ENCODE measurements at places on chromosomes 5 and 9. TPM values are rescaled to one million over a fixed set of nuclear protein-coding genes. Genes with fewer than 3 reads are reported as not detected.

DNA sequence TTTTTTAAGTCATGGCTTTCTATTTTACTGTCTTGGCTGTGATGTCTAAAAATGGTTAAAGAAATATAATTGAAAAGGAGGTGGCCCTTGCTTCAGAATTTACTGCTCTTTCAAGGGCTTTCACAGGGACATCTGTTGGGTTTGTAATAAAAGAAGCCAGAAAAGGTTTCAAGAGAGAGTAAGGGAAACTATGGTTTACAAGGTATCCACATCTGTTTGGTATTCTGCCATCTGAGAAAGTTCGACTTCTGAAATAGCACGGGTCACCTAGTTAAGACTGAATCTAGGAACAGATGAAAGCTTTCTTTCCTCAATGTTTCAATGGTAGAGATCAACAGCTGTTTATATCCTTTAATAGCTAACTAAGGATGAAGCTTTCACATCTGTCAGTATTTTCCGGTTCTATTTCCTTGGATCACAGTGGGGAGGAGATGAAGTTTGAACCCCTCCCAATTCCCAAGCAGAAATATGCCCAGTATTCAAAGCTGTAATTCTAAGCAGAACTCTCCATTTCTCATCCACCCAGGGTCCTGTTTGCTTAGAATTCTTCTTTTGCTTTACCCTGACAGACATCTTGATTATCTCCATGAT is 72.8 kb upstream of the IFNK start:
- peaks cover 3% of the 10 kb centered on the region for H3K36me3 ChIP-seq
- no peak overlapping the region for H3K4me3 ChIP-seq
- no peak overlapping the region for H3K27ac ChIP-seq
- no peaks in the 10 kb centered on the region for H3K27me3 ChIP-seq
- peaks cover 4% of the 10 kb centered on the region for H3K4me1 ChIP-seq

- H3K27ac ChIP-seq = no peak overlapping the region
- H3K36me3 ChIP-seq = no peaks in the 10 kb centered on the region
- no peak for DNase-seq
- no peak overlapping the region for H3K4me3 ChIP-seq
- peaks cover 20% of the 10 kb centered on the region for H3K27me3 ChIP-seq
- H3K4me1 ChIP-seq = peaks cover 5% of the 10 kb centered on the region
Observed at GRCh38 chr5:1441166-1441865, 3.9 kb downstream of the SLC6A3 start.

DNA sequence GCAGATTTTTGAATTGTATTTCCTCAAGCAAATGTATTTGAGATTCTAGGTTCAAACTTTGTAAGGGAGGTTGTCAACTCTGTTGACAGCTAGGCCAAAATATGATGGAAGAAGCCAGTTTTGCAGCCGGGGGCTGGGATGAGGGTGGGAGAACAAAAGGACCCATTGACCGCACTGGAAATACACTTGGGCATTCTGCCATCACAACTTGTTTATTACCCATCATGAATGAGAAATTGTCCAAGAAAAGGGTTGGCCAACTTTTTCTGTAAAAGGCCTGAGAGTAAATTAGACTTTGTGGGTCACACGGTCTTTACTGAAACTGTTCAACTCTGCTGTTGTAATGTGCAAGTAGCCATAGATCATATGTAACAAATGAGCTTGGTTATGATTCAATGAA is 221.3 kb upstream of the KLF9 start:
- no peak for DNase-seq
- H3K4me1 ChIP-seq = no peaks in the 10 kb centered on the region
- H3K27me3 ChIP-seq = no peaks in the 10 kb centered on the region
- H3K36me3 ChIP-seq = no peaks in the 10 kb centered on the region

DNA sequence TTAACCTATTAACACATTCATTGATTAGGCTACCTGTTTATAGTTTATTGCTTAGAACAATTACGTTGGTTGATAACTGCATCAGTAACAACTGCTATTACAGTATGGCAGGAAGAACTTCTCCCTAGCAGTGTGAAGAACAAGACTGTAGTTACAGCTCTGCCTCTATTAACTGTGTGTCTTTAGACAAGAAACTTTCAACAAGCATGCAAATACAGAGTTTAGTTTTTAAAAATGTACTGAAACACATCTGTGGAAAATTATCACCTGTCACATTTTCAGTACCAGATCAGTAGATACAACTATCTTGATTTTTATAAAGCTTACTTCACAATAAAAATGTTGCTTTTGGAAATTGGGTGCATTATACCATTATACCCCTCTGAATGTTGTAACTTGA is 22.2 kb downstream of the ELL2 start:
- H3K4me3 ChIP-seq = no peak overlapping the region
- no peak overlapping the region for H3K27ac ChIP-seq
- H3K36me3 ChIP-seq = no peaks in the 10 kb centered on the region
- no peaks in the 10 kb centered on the region for H3K4me1 ChIP-seq

- DNase-seq = no peak
- no peaks in the 10 kb centered on the region for H3K36me3 ChIP-seq
- no peaks in the 10 kb centered on the region for H3K4me1 ChIP-seq
- no peaks in the 10 kb centered on the region for H3K27me3 ChIP-seq
- no peak overlapping the region for H3K27ac ChIP-seq
Observed at GRCh38 chr5:6976971-6977370, 263.7 kb downstream of the TENT4A start.

DNA sequence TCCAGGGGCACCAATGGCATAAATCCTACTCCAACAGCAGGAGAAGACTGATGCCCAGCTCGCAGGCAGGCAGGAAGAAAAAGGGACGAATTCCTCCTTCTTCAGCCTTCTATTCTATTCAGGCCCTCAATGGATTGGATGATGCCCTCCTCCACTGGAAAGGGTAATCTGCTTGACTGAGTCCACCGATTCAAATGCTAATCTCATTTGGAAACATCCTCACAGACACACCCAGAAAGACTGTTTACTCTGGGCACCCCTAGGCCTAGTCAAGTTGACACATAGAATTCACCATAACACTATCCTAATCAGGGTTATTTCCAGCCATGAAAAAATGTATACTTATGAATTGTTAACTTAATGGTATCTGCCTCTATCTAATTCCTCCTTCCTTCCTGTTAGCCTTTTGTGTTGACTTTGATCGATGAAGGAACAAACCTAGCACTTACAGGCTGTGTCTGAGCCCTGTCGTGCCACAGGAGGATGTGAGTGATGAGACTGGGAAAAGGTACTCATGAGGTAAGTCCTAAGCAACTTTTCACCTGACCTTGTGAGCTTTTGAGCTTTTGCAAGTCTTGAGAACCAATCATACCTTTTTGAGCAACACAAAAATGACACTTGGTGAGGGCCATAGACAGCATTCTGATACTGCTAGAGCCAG is 36.5 kb downstream of the FOXD1 start:
- no peaks in the 10 kb centered on the region for H3K36me3 ChIP-seq
- no peak overlapping the region for H3K4me3 ChIP-seq
- no peak overlapping the region for H3K27ac ChIP-seq
- DNase-seq = no peak
- no peaks in the 10 kb centered on the region for H3K4me1 ChIP-seq

Gene PCDHGA10
- total RNA-seq = 5.1 TPM

Gene HRCT1
- total RNA-seq = 51.2 TPM

GRCh38 chr9:95283673-95284072 is 33.8 kb downstream of the FANCC start:
- H3K4me1 ChIP-seq = no peaks in the 10 kb centered on the region
- H3K4me3 ChIP-seq = no peak overlapping the region
- no peak for DNase-seq
- peak overlapping the region; percentile 63 for H3K27ac ChIP-seq
- no peaks in the 10 kb centered on the region for H3K27me3 ChIP-seq
- no peaks in the 10 kb centered on the region for H3K36me3 ChIP-seq

DNA sequence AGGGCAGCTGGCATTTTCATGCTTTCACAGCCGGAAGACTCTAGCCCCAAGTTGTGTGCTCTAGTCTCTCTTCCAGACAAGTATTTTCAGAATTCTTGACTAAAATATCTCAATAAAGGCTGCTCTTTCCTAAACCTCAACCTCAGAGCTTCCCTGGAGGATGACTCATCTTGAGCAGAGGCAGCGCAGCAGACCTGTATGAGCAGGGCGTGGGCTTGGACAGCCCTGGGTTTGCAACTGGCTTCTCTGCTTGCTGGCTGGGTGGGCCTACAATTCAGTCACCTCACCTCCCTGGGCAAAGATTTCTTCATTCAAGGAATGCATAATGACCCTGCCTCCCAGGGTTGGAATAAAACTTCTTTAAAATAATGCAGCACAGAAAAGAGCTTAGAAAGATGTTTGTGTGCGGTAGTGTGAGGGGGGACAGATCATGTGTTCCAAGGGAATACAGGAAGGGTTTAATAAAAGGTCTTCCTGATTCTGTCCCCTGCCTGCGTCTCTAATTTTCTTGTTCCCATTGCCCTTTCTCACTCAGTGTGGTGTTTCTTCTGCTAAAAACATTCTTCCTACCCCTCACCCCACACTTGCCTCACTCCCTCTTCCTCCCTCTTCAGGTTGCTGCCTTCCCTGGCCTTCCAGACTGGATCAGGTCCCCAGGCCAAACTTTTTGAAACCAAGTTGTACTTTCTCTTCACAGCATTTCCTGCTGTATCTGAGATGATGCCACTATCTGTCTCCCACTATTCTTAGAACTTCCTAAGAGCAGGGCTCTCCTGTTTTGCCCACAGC is 39.4 kb upstream of the MAP1B start:
- DNase-seq = no peak
- no peak overlapping the region for H3K27ac ChIP-seq
- no peak overlapping the region for H3K4me3 ChIP-seq

DNA sequence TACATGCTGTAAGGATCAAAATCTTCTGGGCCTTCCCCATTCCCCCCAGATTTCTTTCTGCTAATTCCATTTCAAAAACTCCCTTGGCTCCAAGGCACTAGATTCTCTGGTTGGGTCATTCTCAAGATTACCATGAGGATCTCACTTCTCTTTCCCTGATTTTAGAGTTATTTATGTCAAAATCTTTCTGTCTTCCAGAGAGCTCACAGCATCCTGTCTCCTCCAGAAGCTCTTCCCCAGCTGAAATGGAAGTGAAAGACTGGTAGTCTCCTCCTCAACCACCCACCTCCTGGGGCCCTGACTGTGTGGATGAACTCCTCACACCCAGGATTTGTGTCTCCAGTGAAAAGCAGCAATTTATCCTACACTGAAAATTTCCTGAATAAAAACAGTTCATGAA is 11.9 kb upstream of the ZNF366 start:
- H3K4me3 ChIP-seq = no peak overlapping the region
- no peak overlapping the region for H3K27ac ChIP-seq
- no peaks in the 10 kb centered on the region for H3K27me3 ChIP-seq
- peaks cover 4% of the 10 kb centered on the region for H3K4me1 ChIP-seq
- H3K36me3 ChIP-seq = no peaks in the 10 kb centered on the region

DNA sequence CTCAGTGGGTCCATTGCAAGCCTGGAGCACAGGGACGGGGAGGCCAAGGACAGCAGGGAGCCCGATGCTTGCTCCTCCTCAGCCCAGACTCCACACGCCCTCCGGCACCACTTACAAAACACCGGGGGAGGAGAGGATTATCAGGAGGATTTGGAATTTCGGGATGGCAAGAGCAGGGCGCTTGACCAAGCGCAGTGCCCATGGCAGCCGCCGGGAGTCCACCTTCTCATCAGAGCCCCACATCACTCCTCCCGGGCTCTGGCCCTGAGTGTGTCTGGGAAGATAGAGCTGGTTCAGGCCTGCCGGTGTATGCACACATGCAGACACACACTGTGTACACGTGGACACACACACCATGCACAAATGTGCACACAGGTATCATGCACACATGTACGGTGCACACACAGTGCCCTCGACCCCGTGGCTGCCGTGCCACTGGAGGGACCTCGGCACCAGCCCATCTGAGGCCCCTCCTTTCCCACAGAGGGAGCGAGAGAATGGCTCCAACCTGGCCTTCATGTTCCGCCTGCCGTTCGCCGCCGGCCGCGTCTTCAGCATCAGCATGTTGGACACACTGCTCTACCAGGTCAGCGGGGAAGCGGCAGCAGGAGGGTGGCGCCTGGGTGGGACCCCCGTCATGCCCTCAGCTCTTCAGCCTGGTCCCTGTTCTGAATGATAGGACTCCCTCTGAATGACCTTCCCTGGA is 81.7 kb downstream of the KCNT1 start:
- H3K27ac ChIP-seq = no peak overlapping the region
- no peak overlapping the region for H3K4me3 ChIP-seq
- H3K4me1 ChIP-seq = no peaks in the 10 kb centered on the region
- no peak for DNase-seq
- H3K36me3 ChIP-seq = no peaks in the 10 kb centered on the region

- H3K36me3 ChIP-seq = no peaks in the 10 kb centered on the region
- peaks cover 2% of the 10 kb centered on the region for H3K4me1 ChIP-seq
- H3K4me3 ChIP-seq = no peak overlapping the region
- DNase-seq = no peak
- no peak overlapping the region for H3K27ac ChIP-seq
Observed at GRCh38 chr5:81759632-81760005, 8.7 kb upstream of the SSBP2 start.

Gene CRHBP
- total RNA-seq = 8.6 TPM

GRCh38 chr5:58933891-58934628 is 351.2 kb downstream of the RAB3C start:
- H3K27ac ChIP-seq = no peak overlapping the region
- no peaks in the 10 kb centered on the region for H3K27me3 ChIP-seq
- no peak overlapping the region for H3K4me3 ChIP-seq
- H3K36me3 ChIP-seq = no peaks in the 10 kb centered on the region
- no peak for DNase-seq
- no peaks in the 10 kb centered on the region for H3K4me1 ChIP-seq
